Thoracic aorta (tissue), 2 donors: ENCODE measurements at places on chromosomes 2 and 18.

- DNase-seq: no peak
- H3K27ac ChIP-seq: no peak overlapping the region
- H3K4me3 ChIP-seq: no peak overlapping the region
- no peaks in the 10 kb centered on the region for H3K27me3 ChIP-seq
Measured at GRCh38 chr2:74792282-74792681, 41.6 kb upstream of the HK2 start.

DNA sequence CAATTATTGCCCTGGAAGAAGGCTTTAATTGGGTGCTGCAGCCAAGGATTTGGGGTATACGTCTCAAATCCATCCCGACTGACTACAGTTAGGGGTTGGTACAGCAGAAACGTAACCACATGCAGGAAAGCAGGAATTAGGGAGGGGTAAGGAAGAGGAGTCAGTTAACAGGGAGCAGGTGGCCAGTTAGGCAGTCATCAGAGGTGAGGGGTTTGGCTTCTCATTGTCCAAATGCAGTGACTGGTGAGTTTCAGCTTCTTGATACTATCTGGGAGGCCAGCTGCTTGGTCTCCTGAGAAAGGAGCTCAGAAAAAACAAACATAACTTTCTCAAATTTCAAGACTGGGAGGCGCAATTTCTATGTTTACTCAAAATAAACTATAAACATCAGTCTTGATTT lies 38.8 kb upstream of the UBE2F start:
- no peak overlapping the region for H3K4me3 ChIP-seq
- H3K36me3 ChIP-seq: no peaks in the 10 kb centered on the region
- no peak for DNase-seq

- DNase-seq: no peak
- no peaks in the 10 kb centered on the region for H3K27me3 ChIP-seq
- no peak overlapping the region for H3K27ac ChIP-seq
- H3K36me3 ChIP-seq: no peaks in the 10 kb centered on the region
Measured at GRCh38 chr2:207812726-207813080, 43.0 kb upstream of the FZD5 start.

DNA sequence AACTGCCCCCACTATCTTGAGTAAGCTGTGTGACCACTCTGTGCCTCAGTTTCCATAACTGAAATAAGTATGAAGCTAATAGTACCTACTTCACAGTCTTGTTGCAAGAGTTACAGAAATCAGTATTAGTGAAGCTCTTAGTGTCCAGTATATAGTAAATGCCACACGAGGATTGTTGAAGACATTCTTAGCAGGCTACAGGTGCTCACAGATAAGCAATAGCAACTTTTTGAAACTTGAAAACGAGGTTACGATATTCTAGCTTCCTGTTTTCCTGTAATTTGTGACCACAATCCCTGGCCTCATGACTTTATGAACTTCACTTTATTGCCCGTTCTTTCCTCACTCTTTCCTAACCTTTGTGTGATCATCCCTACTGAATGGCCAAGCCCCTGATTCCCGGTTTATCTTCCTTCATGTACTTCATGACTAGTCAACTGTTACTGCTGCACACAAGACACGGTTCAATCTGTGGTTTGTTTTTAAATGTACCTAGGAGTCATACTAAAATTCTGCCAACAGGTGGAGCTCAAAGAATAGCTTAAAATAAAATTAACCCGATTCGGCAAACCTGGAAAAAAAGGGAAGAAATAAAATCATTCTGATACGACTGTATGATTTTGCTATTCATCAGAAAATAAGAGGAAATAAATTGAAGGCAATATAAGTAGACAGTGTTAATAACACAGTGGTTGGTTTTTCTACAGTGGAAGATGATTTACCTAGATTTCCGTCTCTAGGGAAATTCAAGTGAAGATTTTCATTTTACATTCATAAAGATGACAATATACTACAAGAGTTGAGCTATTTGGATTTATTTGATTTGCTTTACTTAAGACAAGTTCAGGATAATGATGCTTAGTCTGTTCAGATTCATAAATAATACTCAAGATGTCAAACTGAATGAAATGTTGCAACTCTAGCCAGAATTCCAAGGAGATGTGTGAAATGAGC lies 38.1 kb upstream of the STAT1 start:
- no peak overlapping the region for H3K27ac ChIP-seq
- no peaks in the 10 kb centered on the region for H3K27me3 ChIP-seq
- no peak overlapping the region for H3K4me3 ChIP-seq

DNA sequence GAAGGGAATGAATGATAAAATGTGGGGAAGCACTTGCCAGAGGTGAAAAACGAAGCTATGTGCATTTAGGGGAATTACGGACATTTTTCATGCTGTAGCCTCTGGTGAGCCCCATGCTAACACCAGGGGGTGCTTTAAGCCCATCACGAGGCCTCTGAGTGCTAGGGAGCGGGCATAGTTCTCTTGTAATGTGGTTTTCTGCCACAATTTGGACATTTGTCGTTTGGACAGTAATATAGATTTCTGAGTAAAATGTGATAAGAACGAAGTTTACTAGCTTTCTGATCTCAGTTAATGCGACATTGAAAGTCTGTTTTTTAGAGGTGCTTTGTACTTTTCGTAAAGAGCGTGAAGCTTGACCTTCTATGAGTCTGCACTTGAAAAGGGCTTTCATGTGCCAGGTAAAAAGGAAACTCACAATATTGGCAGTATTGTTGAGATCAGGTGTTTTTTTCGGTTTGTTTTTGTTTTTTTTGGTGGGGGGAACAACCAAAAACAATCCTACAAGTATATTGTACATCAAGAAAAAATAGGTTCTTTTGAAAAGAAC lies 50.6 kb downstream of the TRAF3IP1 start:
- no peaks in the 10 kb centered on the region for H3K36me3 ChIP-seq
- no peak overlapping the region for H3K4me3 ChIP-seq
- H3K27me3 ChIP-seq: no peaks in the 10 kb centered on the region
- H3K4me1 ChIP-seq: no peaks in the 10 kb centered on the region
- no peak overlapping the region for H3K27ac ChIP-seq

- H3K27ac ChIP-seq: peak overlapping the region; percentile 62
- H3K36me3 ChIP-seq: peaks cover 12% of the 10 kb centered on the region
- no peaks in the 10 kb centered on the region for H3K27me3 ChIP-seq
- peaks cover 63% of the 10 kb centered on the region for H3K4me1 ChIP-seq
Measured at GRCh38 chr2:201130524-201131186, 14.7 kb downstream of the CFLAR start.

- no peaks in the 10 kb centered on the region for H3K27me3 ChIP-seq
- peak overlapping the region; percentile 48 for H3K4me3 ChIP-seq
- H3K36me3 ChIP-seq: no peaks in the 10 kb centered on the region
- H3K27ac ChIP-seq: peak overlapping the region; percentile 76
- H3K4me1 ChIP-seq: peaks cover 43% of the 10 kb centered on the region
Measured at GRCh38 chr2:36456227-36457175, 100.9 kb downstream of the CRIM1 start.

DNA sequence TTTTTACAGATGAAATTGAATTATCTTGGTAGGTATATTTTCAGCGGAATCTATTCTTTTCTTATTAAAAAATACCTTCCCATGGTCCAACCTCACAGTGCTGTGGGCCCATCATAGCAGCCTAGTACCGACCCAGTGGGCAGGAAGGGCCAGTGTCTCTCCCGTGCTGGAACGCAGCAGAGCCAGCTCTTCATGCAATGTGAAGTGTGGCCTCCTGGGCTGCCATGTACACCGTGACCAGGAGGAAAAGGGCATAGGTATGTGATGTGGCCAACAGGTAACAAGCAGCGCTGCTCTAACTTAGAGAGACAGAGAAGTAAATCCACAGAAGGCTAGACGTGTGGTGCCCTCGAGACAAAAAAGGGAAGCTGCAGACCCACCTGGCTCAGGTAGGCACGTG lies 221.1 kb upstream of the SALL3 start:
- no peak for DNase-seq
- no peaks in the 10 kb centered on the region for H3K36me3 ChIP-seq
- H3K4me1 ChIP-seq: no peaks in the 10 kb centered on the region
- no peak overlapping the region for H3K27ac ChIP-seq
- no peak overlapping the region for H3K4me3 ChIP-seq
